Skin of body (tissue), 3 donors: ENCODE measurements at places on chromosomes 12 and 14.
A peak's percentile ranks its signal among the peaks of the same experiment; 100 is the strongest.

DNA sequence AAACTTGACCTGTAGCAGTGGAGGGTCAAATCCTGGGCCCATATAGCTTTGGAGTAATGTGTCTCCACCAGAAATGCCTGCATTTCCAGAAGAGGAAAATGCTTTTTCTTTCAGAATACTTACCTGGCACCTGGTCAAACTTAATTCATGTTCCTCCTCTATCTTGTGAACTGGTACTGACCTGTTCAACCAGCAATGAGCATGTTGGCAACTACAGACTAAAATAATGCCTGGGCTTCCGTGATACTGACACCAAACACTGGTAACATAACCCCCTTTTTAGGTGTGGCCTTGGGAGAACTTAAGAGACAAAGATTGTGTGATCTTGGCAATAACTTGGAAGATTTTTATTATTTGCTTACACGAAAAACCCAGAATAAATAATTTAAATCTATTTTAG is 23.8 kb upstream of the MGST1 start:
- no peak for DNase-seq

DNA sequence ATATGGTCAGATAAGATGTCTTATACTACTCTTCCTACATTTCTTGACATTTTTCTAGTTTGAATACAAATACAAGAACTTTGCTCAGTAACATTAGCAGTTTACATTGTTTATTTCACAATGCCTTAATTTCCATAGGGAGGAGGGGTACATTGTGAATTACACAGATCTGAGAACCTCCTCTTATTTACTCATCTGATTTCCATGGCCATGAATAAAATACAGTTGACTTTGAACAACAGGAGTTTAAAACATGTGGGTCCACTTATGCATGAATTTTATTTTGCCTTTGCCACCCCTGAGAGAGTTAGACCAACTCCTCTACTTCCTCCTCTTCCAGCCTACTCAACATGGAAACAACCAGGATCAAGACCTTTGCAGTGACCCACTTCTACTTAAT is 67.7 kb downstream of the MGST1 start:
- DNase-seq = no peak

- DNase-seq = no peak
Measured at GRCh38 chr14:83864106-83864505, 1665.8 kb upstream of the FLRT2 start.

GRCh38 chr12:9820281-9820930 is 6.9 kb upstream of the KLRF1 start:
- DNase-seq = no peak

DNA sequence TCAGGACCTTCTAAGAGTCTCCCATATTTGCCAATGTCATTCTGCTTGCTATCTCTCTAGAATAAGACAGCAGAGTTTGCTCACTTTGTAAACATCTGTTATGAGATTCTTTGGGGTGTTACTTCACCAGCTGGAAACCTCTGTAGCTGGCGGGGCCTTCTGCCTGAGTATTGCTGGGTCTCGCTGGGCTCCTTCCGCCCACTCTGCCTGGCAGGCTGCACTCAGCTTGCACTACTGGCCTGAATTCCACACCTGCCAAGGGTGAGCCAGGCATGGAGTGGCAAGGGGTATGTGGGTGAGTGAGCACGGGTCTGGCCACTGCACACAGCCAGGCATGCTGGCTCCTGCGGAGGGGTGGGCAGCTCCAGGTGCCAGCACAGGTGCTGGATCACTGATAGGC is 267.3 kb upstream of the PDE3A start:
- no peak for DNase-seq

- no peak for DNase-seq
Measured at GRCh38 chr12:131425112-131426075, 285.5 kb upstream of the SFSWAP start.

DNA sequence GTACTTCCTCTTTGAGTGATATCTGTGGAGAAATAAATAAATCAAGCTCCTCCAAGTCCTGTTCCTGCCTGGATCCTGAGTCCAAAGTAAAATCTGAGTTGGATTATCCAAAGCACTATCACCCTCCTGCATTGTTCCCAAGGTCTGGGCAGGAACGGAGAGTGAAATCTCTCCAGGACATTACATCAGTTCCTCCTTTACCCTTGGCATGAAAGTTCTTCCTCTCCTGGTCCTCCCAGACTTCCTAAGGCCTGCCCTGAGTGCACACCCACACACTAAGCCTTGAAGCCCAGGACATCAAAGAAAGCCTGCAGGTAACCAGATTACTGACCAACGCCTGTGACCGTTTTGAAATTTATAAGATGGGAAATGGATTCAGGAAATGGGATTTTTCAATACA is 206.8 kb upstream of the BCL2L14 start:
- DNase-seq = peak; percentile 34

GRCh38 chr14:22556021-22556989 is 32.7 kb downstream of the DAD1 start:
- no peak for DNase-seq

GRCh38 chr12:127873306-127873705 is 393.7 kb upstream of the TMEM132C start:
- no peak for DNase-seq

DNA sequence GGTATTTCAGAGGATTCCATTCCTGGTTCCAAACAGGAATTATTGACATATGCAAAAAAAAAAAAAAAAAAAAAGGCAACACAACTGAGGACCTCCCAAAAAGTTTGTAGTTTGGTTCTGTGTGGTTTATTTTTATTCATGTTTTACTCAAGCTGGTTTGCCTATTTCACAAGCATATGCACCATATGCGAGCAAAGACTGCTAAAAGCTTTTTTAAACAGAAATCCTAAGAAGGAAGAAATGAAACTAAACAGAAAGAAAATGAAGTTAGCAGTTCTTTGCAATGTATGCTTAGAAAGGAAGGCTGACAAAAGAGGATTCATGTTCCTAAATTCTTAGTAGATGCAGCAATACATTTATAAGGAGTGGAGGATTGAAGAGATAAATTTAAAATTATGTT is 487.6 kb upstream of the FLRT2 start:
- DNase-seq = no peak

DNA sequence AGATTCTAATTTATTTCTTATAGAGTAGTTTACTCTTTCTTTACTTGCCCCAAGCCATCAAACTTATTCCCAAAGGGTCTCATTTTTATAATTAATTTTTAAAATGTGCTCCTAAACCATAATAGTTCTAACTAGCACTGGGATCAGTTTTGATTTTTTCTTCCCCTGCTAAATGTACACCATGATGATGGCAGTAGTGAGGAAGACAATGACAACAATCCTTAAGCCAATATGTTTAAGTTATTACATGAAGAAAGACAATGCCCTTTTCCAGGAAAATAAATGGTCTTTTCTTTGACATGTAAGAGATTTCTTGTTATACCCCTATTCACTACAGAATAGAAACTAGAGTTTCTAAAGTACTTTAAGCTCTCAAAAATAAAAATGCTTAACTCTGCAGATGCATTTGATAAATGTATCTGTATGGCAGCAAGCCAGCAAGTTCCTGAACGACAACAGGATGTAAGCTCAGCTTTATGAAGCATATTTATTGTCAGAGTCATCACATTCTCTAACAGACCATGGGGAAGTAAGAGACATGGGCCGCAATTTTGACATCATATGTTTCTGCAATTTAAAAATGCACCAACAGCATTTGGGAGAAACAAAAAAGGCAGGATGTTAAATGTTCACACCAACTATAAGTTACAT is 36.0 kb upstream of the SNX6 start:
- DNase-seq = peak; percentile 76

DNA sequence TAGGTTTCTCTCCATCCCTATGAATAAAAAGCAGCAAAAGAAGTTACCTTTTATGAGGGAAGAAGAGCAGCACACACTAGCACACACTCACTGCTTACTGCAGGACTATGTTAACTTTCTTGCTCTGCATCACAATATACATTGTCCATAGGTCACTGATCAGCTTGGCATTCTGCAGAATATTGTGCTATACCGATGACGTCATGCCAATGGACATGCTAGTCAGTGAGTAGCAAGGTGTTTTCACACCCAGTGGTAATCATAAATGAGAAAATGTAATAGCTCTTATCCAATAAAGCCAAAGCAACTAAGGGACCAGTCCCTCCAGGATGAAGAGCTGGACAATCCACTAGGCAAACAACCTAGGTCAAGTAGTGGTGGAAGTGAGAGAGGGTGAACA is 16.7 kb upstream of the ZDHHC17 start:
- DNase-seq = no peak

GRCh38 chr12:53993162-53994008 is 6.6 kb upstream of the HOXC9 start:
- DNase-seq = no peak

DNA sequence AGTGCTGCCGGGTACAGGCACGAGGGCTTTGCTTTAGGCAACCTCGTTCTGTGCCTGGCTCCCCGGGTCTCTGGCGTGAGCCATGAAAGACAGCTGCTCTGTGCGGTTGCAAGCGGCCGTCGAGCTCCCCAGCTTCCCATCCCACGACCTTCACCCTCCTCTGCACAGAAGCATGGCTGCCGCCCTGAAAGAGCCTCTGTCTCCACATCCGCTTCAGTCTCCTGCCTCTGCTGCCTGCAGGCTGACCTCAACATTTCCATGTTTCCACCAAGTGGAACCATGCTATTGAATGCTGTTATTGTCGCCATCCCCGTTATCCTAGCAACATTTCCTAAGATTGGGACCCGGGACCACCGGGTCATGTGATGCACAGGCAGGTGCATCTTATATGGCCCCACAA is 57.1 kb downstream of the KDM2B start:
- no peak for DNase-seq

- no peak for DNase-seq
Measured at GRCh38 chr12:15815730-15816129, 26.5 kb upstream of the EPS8 start.

DNA sequence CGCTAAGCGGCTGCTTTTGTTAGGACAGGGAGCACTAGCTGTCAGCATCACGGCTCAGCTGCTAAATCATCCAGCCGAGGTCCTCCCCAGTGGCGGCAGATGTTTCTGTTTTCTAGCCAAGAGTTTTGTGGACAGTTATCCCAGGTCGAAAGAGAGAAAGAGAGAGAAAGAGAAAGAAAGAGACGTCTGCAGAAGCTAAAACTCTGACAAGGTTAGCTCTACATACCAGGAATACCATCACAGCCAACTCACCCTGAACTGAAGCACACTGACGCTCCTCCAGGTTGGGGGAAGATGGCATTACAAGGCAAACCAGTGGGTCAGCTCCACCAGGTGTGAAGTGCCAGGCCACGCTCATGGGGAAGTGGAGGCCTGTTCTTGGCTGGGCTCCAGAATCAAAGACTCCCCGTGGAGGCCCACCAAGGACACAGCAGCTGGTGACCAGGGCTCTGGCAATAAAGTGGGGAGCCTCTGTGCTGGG is 64.9 kb upstream of the DICER1 start:
- no peak for DNase-seq

- no peak for DNase-seq
Measured at GRCh38 chr12:114415525-114415868, 9.6 kb upstream of the TBX5 start.

DNA sequence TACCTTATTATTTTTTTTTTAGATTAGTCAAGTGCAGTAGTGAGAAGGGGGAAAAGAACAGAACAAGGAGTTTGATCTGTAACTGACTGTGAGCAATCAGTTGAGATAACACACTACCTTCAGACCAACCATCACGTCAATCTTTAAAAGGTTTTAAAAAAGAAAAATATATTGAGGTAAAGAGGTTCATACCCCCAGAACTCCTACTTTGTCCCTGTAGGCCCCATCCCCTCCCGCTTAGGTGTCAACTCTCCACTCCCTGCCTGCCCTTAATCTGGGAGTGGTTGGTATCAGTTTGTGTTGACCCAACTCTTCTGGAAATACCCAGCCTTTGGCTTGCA is 16.2 kb downstream of the MMP14 start:
- no peak for DNase-seq

DNA sequence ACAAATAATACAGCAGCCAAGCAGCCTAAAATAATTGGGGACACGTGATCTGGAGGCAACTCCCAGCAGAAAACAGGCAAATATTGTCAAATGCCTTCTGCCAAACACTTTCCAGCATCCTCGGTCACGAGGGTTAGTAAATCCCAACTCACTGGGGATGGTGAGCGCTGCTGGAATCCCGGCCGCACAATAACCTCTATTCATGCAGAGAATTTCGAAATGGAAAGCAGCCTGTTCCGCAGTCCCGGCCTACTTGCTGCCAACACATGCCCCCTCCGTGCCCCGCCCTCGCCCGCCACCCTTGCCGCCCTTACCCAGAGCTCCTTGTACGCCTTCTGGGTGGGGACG is 62.2 kb downstream of the RFX4 start:
- DNase-seq = peak; percentile 13

DNA sequence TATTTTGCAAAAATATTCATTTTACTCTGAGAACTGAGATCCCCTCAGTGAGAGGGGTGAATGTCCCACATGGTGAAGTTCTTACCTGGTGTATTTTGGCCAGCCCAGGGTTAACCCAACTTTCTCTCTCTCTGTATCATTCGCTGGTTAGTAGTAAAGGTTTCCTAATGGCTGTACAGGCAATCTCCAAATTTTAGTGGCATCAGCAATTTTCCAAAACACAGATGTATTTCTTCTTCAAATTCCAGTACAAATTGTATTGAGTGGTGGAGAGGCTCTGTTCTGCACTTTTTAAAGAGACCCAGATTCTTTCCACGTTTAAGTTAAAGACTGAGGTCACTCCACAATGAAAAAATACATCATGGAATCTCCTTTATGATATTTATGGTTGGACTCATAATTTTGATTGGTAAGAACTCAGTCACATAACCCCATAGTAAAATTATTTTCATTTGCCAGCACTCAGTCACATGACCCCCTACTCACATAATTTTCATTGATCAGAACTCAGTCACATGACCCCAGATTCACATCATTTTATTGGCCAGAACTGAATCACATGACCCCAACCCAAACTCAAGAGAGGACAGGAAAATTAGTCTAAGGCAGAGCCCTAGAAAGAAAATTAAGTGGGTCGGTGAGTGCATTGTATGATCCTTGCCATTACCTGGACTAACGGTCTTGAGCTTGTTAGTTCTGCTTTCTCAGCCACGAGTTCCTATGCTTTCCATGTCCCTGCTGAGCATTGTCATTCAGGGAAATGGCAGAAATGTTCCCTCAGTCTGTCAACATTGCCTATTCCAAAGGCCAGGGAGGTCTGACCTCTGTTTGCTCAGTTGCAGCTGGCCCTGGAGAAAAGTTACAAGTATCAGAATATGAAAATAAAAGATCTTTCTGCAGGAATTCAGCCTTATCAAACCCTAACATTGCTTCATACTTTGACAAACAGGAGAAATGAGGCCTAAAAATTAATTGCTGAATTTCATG is 1536.2 kb downstream of the AACS start:
- DNase-seq = no peak

DNA sequence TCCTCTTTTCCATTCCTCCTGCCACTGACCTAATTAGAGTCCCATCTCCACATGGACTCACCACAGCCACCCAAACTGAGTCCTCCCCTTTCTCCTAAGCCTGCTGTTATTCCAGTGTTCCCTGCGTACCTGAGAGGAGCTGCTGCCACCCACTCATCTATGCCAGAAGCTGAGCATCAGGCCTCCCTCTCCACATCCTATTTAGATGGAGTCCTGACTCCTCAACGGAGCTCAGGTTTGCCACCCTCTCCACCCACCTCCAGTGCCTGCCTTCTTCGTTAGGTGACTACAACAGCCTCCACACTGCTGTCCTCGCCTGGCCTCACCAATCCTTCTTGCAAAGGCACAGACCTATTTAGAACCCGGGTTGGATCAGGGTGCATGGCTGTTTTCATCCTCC is 15.2 kb upstream of the ABHD12B start:
- no peak for DNase-seq
